ENCODE measurements at places on chromosomes 7 and 10.

DNA sequence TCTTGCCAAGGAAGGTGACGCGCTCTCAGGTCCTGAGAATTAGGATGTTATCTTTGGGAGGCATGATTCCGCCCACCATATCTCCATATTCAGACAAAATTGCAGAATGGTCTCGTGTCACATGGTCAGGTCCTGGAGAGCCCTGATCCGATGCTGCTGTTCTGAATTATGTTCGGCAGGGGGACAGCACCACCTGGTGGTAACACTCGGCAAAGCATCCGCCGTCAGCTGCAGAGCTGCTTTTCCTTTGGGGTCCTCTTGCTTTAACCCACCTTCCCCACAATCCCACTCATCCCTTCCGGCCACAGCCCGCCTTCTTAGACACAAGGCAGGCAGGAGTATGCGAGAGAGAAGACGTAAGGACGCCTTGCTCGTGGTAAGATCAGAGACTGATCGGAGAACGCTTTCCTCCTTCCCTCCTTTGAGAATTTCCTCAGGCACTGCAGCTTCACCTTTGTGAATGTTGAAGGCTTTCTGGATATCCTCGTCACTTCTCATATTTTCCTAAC is 327.8 kb upstream of the C7orf33 start:
- DNase-seq = no peak

DNA sequence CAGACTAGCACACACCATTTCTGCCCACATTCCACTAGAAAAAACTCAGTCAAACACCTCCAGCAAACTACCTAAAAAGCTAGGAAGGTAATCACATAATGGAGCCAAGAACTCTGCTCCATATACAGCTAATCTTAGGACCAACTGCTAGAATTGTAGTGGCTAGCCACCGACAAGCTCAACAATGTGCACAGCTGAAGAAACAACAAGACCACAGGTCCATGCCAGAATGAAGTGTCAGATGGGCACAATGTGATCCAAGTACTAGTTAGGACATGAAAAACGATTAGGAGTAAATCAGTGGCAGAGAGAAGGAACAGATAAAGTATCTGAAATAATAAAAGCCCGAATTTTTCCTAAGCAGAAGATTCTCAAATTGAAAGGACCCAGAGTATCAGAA is 38.6 kb downstream of the TMEM106B start:
- DNase-seq = no peak

DNA sequence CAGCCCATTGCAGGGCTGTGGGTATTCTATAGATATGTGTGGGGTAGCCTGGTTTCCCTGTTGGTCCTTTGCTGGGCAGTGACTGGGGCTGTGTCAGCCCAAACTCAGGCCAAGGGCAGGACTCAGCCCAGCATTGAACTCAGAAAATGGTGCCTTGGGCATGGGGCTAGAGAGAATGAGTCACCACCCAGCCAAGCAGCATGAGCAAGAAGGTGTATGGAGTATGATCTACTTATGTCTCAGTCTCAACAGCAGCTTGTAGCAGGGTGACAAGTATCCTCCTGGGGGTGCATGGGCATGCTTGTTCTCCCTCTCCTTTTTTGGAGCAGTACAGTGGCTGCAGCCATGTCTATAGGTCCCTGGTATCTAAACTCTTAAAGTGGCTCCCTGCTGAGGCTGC is 32.0 kb downstream of the STK31 start:
- no peak for DNase-seq

DNA sequence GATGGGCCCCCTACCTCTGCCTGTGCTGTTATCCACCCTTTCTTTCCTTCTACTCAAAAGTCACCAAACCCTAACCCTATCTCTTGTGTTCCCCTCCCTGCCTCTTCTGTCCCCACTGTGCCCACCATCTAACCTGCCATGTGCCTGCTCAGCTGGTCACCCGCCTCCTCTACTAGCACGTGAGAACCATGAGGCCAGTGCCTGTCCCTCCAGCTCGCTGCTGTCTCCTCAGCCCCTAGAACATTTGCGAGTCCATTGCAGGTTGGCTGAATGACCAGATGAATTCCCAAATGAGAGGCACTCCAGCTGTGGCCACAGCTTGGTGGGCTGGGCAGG is 129.0 kb downstream of the ARHGAP22 start:
- DNase-seq = no peak
